ENCODE measurements at places on chromosomes 1 and 21.

- no peak for DNase-seq
Observed at GRCh38 chr1:215146240-215146975, 63.9 kb downstream of the KCNK2 start.

DNA sequence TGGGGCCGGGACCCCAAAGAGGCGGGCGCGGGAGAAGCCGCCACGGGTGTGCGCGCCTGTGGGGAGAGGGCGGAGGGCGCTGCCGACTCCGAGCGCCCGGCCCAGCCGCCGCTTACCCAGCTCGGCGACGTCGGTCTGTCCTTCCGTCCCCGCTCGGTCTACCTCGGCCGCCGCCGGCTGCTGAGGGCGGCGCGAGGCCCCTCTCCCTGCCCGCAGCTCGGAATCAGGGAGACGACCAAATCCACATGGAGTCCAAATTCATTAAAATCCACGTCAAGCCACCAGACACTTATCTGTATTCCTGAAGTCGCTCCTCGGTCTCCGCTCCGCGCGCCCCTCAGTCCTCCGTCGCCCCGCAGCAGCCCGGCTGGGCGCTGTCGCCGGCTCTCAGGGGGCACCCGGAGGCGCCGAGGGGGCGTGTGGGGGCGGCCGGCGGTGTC lies 637 bp downstream of the PLXNA2 start:
- DNase-seq = no peak

DNA sequence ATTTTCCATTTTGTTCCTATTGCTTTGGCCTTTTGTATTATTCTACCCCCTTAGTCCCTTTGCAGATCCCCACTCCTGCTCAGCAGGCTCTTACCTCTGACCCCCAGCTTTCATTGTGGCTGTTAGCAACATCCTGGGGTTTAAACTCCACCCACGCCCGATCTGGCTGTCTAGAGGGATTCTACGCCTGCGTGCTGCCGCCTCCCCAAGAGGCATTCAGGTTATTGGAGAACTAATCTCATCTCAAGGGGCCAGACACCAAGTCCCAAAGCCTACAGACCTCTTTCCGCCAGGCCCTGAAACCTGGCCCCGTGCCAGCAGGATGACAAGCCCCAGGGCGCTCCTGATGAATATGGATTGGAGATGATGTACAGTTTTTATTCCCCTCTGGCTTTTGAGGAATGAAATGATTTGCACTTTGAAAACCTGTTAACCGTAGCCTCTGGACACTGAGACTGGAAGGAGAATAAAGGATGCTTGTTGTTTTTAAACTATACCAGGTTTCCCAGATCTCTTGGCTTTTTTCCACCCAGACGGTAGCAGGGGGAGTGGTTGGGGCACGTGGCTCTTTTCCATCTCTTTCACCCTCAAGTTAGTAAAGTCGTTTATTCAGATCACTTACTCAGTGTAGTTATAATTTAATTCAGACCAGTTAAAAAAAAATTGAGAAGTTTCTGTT lies 14.5 kb upstream of the IKBKE start:
- no peak for DNase-seq

- peak; percentile 87 for DNase-seq
Observed at GRCh38 chr1:20063861-20064292, 6.1 kb upstream of the PLA2G5 start.

- DNase-seq = no peak
Observed at GRCh38 chr1:201501144-201501543, 5.8 kb downstream of the CSRP1 start.

DNA sequence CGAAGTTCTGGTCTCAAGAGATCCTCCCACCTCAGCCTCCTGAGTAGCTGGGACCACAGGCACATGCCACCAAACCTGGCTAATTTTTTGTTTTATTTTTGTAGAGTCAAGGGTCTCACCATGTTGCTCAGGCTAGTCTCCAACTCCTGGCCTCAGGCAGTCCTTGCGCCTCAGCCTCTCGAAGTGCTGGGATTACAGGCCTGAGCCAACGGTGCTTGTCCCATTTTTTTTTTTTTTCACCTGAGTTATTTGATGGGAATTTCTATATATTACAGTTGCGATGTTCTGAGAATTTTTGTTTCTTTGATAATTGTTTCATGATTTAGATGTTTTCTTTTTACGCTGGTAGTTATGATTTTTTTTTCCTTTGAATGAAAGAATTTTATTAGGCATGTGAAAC lies 2.5 kb downstream of the RABGAP1L start:
- DNase-seq = no peak

GRCh38 chr1:68959461-68960030 lies 462.7 kb upstream of the DEPDC1 start:
- DNase-seq = no peak

DNA sequence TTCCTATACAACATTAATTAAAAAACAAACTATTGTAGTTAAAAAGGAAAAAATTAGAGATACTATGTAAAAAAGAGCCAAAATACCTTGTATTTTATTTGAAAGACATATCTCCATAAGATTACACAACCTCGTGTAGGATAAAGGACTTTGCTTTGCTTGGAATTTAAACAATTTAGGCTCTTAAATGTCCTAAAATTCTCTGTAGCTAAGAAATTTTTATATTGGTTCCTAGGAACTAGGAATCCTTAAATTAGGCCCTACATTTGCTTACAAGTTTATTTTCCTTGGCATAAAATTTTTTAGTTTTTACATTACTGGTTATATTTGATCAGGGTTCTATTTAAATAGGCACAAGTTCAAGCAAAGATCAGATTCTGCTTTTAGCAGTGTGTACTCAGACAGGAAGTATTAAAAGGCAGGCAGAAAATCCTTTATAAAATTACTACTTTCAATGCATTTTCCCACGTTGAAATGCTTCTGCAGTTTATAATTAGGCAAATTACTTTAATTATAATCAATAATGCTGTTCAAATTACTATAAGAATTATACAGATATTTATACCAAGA lies 3.4 kb upstream of the ANGPTL3 start:
- no peak for DNase-seq

DNA sequence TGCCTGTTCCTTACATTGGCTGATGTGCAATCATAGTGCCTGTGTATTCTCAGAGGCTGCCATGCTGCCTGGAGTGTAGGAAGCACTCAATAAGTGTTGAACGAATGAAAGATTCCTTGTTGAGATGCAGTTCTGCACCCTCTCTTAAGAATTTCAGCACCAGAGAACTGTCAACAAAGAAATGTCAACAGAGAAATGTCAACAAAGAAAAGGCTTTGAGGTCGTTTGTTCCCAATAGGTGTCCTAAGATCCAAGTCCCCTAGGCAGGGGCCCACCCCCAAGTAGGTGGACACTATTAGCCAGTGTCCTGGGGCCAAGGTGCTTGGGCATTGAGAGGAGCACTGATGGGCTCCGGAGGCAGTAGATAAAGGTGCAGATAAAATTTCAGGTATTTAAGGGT lies 12.6 kb downstream of the KCND3 start:
- no peak for DNase-seq

- no peak for DNase-seq
Observed at GRCh38 chr21:32728456-32728839, 635 bp upstream of the SYNJ1 start.

- no peak for DNase-seq
Observed at GRCh38 chr1:181640956-181641355, 157.6 kb downstream of the CACNA1E start.

DNA sequence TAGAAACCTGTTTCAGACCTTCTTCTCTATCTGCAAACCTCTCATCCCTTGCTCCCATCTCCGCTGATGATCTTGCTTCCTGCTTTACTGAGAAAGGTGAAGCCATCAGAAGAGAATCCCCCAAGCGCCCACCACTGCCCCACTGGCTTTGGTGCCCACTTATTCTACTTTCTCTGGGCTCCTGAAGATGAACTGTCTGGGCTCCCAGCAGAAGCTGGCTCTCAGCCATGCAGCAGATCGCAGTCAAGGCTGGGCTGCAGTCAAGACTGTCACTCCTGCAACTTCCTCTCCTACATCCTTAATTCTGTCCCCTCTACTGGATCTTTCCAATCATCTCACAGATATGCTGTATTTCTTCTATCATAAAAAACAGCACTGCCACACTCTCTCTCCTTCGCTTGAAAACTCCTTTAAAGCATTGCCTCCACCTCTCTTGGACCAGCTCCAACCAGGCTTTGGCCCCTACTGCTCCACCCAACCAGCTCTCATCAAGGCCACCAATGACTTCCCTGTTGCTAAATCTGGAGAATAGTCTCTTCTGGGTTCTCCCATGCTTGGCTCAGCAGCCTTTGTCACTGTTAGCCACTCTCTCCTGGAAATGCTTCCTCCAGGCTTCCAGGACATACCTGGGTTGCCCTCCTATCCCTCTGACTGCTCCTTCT lies 25.8 kb downstream of the TRIM62 start:
- DNase-seq = no peak

DNA sequence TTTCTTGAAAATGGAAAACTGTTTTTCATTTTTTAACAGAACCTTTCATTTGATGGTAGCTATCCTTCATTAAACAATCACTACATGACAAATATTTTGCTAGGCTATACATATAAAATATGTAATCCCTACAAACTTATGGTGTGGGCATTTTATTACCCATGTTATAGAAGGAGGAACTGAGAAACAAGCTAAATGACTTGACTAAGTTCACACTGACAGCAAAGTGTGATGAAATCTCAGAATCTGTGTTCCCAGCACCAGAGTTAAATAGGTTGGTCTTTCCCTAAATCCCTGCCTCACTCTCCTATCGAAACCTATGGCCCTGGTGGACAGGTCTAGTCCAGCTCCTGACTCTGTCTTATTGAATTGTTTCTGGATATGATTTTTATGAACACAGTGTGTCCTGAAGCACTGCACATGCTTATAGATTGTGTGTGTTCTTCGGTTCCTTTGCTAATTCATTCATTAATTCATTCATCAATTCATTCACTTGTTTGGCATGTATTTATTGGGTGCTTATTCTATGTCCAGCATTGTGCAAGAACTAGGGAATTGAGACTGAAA lies 301.0 kb downstream of the GRIK1 start:
- DNase-seq = no peak

- DNase-seq = peak; percentile 15
Observed at GRCh38 chr1:56872597-56872996, 18.0 kb downstream of the C8A start.

DNA sequence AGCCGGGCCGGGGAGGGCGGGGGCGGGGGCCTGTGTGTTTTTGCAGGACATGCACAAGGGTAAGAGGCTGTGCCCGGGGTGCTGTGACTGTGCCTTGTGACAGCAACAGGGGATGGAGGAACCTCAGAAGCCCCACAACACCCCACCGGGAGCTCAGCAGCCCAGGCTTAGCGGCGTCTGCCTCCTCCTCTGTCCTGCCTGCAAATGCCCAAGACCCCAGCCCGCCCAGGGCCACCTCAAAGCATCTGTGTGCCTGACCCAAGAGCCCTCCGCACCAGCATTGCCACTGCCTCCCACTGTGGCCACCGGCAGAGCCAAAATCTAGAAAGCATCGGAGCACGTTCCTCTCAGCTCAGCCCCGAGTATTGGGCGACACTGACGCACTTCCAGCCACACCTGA lies 2.7 kb upstream of the ACTRT2 start:
- DNase-seq = no peak

GRCh38 chr1:208227366-208227765 lies 16.8 kb downstream of the PLXNA2 start:
- no peak for DNase-seq

GRCh38 chr1:162303004-162303344 lies 73.7 kb downstream of the SPATA46 start:
- peak; percentile 84 for DNase-seq

GRCh38 chr21:36700295-36700970 lies 1.5 kb downstream of the SIM2 start:
- no peak for DNase-seq

DNA sequence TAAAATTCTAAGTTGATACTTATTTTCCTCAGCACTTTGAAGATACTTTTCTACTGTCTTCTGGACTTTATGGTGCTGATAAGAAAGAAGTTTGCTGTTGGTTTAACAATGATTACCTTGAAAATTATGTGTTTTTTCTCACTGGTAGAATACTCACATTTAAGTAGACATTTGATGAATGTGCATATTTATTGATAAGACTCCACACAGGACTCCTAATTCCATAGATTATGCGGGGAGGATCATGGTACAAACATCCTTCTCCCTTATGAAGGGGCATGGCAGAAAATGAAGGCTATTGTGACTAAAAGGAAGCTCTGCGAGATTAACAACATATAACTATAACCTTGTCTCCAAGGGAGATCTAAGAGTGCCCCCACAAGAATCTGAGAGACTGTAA lies 28.5 kb upstream of the ALDH9A1 start:
- DNase-seq = no peak

GRCh38 chr1:150820730-150821512 lies 12.9 kb upstream of the CTSK start:
- DNase-seq = peak; percentile 71

DNA sequence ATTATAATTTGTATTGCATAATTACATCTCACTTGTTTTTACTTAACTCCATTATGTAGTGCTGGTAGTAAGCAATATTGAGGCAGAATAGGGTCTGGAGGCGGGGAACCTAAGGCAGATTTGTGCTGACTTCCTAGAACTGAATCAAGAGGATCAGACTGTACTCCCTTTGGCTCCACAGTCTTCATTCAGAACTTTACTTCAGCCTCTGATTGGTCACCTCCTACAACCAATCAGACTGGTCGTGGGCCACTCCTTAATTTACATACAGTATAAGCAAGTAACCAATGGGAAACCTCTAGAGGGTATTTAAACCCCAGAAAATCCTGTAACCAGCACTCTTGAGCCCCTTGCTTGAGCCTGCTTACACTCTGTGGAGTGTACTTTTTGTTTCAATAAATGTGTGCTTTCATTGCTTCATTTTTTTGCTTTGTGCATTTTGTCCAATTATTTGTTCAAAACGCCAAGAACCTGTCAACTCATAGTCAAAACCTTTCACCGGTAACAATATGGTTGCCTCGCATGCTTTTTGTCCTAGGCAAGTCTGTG lies 31.6 kb downstream of the ZBTB8OS start:
- no peak for DNase-seq

- no peak for DNase-seq
Observed at GRCh38 chr1:183808296-183809027, 3.5 kb downstream of the RGL1 start.

DNA sequence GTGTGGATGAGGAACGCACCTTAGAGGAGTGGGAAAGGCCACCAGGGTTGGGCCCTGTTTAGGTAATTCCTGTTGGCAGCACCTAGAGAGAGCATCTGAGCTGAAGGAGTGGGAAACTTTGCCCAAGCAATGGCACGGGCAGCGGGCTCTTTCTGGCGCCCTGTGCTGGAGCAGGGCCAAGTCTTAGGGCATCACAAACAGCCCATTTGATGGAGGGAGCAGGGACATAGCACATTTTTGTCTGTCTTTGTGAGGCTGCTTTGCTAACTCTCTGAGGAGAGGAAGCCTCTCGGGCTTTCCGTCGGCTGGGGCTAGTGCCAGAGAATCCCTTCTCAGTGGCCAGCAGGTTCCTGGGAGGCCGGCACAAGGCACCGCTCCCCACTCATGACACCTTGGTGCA lies 22.5 kb upstream of the CNTN2 start:
- no peak for DNase-seq

DNA sequence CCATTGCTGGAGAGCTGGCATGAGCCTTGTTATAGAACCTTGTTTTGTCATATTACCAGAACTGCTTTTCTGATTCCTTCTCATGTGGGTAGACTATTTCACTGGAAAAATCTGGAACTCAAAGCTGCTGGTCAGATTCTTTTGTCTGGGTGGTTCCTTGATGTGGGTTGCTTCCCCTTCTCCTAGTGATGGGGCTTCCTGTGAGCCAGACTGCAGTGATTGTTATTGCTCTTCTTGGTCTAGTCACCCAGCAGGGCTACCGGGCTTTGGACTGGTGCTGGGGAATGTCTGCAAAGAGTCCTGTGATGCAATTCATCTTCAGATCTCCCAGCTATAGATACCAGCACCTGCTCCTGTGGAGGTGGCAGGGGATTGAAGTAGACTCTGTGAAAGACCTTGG lies 59.4 kb downstream of the GPR137B start:
- no peak for DNase-seq
